Activated naive CD8-positive, alpha-beta T cell treated with anti-CD3 and anti-CD28 coated beads, Interleukin-2, amount 50 U/mL, for 24 hours (primary cell): ENCODE measurements at places on chromosomes 4 and X.

- DNase-seq: no peak
- peaks cover 1% of the 10 kb centered on the region for H3K27me3 ChIP-seq
- no peak overlapping the region for H3K4me3 ChIP-seq
- no peaks in the 10 kb centered on the region for H3K4me1 ChIP-seq
- H3K36me3 ChIP-seq: no peaks in the 10 kb centered on the region
Observed at GRCh38 chrX:73239242-73239641, 24.6 kb upstream of the NAP1L2 start.

DNA sequence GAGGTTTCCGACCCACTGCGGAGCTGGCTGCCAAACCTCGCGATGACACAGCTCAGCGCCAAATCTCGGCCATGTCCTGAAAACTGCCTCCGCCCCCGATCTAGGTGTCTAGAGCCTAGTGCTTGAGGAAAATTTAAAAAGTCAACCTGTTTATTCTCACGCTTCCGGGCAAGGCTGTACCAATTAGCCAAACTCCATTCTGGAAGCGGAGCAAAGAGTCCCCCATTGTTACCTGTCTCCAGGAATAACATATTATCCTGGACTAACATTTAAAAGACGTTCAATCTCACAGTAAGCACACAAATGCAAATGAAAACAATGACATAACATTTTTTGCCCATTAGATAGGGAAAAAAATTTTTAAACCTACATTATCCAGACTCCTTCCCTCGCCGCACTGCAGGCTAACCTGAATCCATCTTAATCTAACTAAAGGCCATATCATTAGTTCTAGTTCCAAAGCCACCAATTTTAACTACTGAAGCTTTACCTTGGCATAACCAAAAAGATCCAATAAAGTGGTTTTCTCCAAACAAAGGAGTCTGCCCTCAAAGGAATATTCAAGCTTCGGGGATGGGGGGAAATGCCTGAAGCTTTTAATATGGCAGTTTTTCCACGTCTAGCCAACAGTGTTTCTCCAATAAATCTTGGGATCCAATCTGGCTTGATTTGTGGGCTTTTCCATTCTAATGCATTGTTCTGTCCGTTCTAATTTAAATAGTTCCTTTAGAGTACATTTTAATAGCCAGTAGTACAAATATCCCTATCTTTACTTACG is 1.9 kb downstream of the HUWE1 start:
- no peaks in the 10 kb centered on the region for H3K27me3 ChIP-seq
- H3K27ac ChIP-seq: peak overlapping the region; percentile 85
- H3K36me3 ChIP-seq: peaks cover 32% of the 10 kb centered on the region

DNA sequence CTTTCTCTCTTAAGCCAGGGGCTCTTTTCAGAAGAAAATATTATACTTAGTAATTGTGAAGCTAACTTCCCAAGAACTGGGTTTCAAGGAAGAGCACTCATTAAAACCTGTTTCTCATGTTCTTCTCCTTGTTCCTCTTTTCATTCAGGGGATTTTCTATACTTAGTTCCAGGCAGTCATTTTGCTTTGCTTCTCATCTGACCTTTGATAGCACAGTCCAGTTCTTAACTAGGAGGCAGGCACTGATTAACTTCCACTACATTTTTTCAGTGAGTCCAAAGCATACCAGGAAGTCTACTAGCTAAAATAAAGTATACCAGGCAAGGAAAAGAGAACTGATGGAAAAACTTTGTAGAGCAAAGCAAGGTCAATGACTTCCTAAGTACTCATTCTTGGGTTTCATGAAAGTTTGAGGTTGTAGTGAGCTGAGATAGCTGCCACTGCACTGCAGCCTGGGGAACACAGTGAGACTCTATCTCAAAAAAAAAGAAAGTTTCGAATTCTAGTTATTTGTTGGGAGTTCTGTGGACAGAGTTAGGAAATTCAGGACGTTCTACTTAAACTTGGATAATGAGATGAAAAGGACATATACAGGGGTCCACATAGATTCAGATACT is 190.1 kb upstream of the HS3ST1 start:
- no peaks in the 10 kb centered on the region for H3K36me3 ChIP-seq
- no peak overlapping the region for H3K27ac ChIP-seq
- no peak for DNase-seq
- no peaks in the 10 kb centered on the region for H3K27me3 ChIP-seq
- H3K4me1 ChIP-seq: no peaks in the 10 kb centered on the region

- no peaks in the 10 kb centered on the region for H3K27me3 ChIP-seq
- no peaks in the 10 kb centered on the region for H3K4me1 ChIP-seq
- no peak overlapping the region for H3K27ac ChIP-seq
- H3K36me3 ChIP-seq: no peaks in the 10 kb centered on the region
Observed at GRCh38 chrX:148047200-148047599, 66.1 kb downstream of the FMR1NB start.

GRCh38 chrX:63525491-63525890 is 174.4 kb upstream of the SPIN4 start:
- H3K27ac ChIP-seq: no peak overlapping the region
- peaks cover 3% of the 10 kb centered on the region for H3K4me1 ChIP-seq
- peaks cover 21% of the 10 kb centered on the region for H3K36me3 ChIP-seq
- DNase-seq: no peak
- no peak overlapping the region for H3K4me3 ChIP-seq

- H3K4me1 ChIP-seq: no peaks in the 10 kb centered on the region
- H3K27ac ChIP-seq: no peak overlapping the region
- DNase-seq: no peak
- H3K36me3 ChIP-seq: no peaks in the 10 kb centered on the region
- H3K27me3 ChIP-seq: peaks cover 1% of the 10 kb centered on the region
- no peak overlapping the region for H3K4me3 ChIP-seq
Observed at GRCh38 chrX:149757206-149758067, 16.4 kb upstream of the HSFX1 start.

DNA sequence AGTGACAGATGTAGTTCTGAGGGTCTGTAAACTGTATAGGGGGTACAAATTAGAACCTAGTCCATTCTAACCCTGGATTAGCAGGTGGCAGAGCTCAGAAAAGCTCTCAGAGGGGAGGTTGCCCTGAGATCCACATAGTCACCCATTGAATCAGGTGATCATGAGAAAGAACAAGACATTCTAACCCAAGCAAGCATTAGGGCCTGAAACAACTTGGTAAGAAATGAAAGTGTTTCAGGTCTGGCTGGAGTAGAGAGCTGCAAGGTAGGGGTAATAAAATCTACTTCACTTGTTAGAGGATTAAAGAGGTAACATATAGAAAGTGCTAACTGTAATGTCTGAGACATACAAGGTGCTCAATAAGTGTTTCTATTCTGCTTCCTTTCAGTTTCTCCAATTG is 8.8 kb upstream of the BMP2K start:
- no peak overlapping the region for H3K27ac ChIP-seq
- H3K27me3 ChIP-seq: no peaks in the 10 kb centered on the region
- peaks cover 37% of the 10 kb centered on the region for H3K4me1 ChIP-seq
- no peak for DNase-seq
- H3K4me3 ChIP-seq: no peak overlapping the region
- no peaks in the 10 kb centered on the region for H3K36me3 ChIP-seq

DNA sequence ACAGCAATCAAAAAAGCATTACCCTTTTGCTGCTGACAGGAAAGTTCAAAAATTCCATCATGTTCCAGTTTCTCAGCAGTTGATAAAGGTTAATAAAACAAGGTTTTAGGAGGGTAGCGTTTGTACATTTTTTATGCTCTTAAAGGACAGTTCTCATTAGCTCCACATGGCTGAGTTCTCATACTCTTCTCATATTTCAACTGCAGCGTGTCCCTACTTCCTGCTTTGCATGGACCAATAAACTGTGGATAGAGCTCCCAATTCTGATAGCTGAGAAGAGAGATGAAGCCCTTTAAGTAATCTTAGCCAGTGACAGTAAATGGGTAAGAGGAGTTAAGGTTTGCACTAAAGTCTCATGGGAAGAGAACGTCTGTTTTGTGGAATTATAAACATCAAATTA is 53.5 kb downstream of the SPANXA2 start:
- no peaks in the 10 kb centered on the region for H3K27me3 ChIP-seq
- H3K27ac ChIP-seq: no peak overlapping the region
- no peak overlapping the region for H3K4me3 ChIP-seq
- no peak for DNase-seq
- H3K36me3 ChIP-seq: no peaks in the 10 kb centered on the region

DNA sequence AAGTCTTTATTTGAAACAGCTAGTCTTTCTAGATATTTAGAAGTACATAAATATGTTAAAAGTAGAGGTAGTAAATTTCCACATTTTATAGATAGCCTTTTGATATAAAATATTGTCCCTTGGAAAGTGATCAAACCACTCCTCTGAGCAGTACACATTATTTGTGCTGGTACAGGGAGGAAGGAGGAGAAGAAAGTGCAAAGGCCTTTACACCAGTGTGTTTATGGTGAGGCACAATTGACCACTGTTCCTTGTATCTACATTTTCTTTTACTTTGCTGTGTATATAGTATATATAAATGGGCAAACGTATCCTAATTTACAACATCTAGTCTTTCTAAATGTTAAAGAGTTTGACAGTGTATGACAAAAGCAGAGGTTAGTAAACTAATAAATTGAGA is 39.9 kb downstream of the CXCL8 start:
- H3K27ac ChIP-seq: no peak overlapping the region
- peaks cover 1% of the 10 kb centered on the region for H3K27me3 ChIP-seq
- no peaks in the 10 kb centered on the region for H3K4me1 ChIP-seq
- no peak for DNase-seq
- no peaks in the 10 kb centered on the region for H3K36me3 ChIP-seq

DNA sequence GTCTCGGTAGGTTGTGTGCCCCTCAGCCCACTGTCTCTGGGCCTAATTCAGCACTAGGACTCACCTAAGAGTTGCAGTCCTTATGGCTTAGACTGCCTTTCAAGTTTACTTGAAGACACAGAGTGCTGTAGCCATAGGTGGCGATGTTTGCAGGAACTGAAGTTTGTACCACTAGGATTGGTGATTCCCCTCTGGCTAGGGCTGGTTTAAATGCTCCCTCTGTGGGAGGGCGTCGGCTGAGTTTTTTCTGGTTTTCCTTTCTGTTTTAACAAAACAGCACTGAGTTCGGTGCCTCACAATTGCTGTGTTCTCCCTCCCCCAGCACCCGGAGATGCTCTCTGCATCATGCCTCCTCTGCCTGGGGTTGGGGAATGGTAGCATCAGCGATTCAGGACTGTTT is 480.9 kb downstream of the PCDH11X start:
- H3K4me1 ChIP-seq: no peaks in the 10 kb centered on the region
- H3K36me3 ChIP-seq: no peaks in the 10 kb centered on the region
- DNase-seq: no peak
- no peak overlapping the region for H3K4me3 ChIP-seq

DNA sequence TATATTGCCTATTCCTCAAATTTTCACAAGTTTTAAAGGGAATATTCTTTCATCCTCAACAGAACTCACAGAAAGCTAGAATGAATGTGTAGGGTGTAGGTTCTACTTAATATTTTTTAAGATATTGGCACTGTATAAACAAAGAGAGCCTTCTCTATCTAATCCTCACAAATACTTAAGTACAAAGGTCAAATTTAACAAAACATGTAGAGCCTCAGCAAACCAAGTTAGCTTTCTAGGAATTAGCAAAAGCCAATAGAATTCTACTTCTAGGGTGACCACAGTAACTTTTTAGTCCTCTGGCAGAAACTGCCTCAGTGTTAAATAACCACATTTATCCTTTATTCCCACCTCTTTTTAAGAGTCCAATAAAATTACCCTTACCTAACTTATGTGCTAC is 19.3 kb downstream of the DHX15 start:
- H3K4me1 ChIP-seq: peaks cover 67% of the 10 kb centered on the region
- H3K27ac ChIP-seq: no peak overlapping the region
- no peak overlapping the region for H3K4me3 ChIP-seq
- peaks cover 78% of the 10 kb centered on the region for H3K36me3 ChIP-seq

DNA sequence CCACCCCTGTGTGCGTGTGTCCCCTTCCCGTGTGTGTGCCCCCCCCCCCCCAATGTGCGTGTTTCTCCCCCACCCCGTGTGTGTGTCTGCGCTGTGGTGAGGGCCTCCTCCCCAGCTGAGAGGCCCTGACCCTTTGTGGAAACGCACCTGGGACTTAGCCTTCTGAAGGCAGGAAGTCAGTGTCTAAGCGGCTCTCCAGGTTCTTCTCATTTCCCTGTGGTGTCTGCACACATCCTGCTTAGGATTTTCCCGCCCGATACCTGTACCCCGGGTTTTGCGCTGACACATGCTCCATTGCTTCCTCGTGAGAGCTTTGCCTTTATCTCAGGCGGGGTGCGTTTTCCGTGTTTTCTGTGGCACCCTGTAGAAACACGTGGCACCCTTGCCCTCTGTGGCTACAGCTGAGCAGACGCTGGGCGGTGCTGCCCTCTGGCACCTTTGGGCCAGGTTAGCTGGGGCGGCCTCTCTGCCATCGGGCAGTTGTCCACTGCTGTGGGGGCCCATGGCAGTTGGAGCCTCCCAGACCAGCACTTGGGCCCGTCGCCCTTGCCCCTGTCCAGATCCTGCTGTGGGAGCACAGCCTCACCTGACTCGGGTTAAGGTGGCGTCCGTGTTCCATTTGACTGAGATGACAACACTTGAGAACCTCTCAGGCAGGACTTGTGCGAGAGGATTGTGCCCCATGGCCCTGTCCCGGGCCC is 26.3 kb downstream of the MAEA start:
- no peak overlapping the region for H3K4me3 ChIP-seq
- peaks cover 33% of the 10 kb centered on the region for H3K36me3 ChIP-seq
- no peak for DNase-seq
- no peak overlapping the region for H3K27ac ChIP-seq

DNA sequence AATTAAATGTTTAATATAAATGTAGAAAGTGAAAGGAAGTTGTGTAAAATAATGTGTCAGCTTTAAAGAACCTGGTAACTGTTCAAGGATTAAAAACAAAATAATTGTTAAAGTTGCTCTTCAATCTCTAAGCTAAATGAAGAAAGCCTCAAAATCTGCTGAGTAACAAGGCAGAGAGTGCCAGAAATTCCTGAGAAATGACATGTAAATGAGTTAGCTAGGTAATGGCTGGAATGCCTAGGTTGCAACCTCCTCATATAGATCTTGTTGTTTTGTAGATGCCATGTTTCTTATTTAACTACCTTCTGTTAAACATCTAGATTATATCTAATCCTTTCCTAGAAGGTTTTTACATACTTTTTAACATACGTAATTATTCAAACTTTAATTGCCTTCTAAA is 763.6 kb upstream of the AGA start:
- H3K27me3 ChIP-seq: no peaks in the 10 kb centered on the region
- no peaks in the 10 kb centered on the region for H3K36me3 ChIP-seq
- no peaks in the 10 kb centered on the region for H3K4me1 ChIP-seq
- H3K4me3 ChIP-seq: no peak overlapping the region
- DNase-seq: no peak

GRCh38 chrX:68571292-68571609 is 72.4 kb downstream of the YIPF6 start:
- peaks cover 9% of the 10 kb centered on the region for H3K36me3 ChIP-seq
- H3K4me3 ChIP-seq: no peak overlapping the region
- H3K27ac ChIP-seq: no peak overlapping the region
- H3K27me3 ChIP-seq: no peaks in the 10 kb centered on the region
- DNase-seq: no peak

GRCh38 chrX:154369449-154370299 is 4.8 kb downstream of the FLNA start:
- peak overlapping the region; percentile 95 for H3K4me3 ChIP-seq
- peaks cover 20% of the 10 kb centered on the region for H3K36me3 ChIP-seq
- DNase-seq: peak; percentile 73
- H3K27ac ChIP-seq: peak overlapping the region; percentile 87
- peaks cover 32% of the 10 kb centered on the region for H3K4me1 ChIP-seq
